ENCODE measurements at places on chromosomes 13 and 19.
A peak's percentile ranks its signal among the peaks of the same experiment; 100 is the strongest.

GRCh38 chr19:45137179-45137761 lies 23.5 kb downstream of the NKPD1 start:
- DNase-seq, result no peak

DNA sequence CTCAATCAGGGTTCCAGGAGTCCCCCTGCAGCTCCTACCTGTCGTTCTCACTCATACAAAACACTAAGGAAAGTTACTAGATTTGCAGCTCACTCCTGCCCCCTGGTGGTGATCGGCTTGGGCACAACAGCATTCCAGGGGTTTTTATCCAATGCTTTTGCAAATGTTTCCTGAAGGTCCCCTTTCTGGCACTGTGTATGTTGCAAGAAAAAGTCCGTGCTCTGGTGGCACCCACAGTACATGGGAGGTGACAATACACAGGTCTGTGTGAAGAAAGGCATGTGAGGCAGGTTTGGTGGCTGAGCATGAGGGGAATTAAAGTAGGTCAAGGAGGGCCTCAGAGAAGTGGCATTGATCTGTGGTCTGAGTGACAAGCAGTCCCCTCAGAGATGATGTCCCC lies 8.6 kb upstream of the TYK2 start:
- DNase-seq, result peak; percentile 60

DNA sequence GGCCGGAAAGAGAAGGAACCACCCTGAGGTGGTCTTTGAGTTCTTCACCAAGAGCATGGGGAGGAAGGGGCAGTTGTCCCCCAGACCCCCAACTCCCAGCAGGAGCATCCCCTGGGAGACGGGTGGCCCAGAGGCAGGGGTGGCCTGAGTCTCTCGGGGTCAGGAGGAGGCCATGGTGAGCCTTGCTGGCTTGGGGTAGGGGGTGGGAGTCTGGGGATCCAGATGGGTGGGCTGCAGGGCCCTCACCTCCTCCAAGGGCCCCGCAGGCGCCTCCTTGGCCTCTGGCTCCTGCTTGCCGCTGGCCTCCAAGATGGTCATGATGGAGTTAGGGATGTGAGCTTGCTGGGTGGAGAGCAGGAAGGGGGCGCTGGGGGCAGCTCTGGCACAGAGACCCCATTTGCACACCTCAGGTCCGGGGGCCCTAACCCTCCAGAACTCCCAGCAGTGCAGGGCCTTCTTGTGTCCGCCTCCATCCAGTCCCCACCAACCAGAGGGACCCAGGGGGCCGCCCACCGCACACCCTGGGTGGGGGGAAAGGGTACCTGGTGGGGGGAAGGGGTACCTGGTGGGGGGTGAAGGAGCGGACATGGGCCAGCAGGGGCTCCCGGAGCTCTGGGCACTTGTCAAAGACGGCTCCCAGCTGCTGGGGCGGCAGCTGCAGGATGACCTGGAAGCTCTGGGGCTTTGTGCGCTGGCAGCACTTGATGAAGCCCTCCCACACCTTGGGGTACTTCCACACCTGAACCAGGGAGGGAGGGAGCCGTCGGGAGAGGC lies 1.3 kb upstream of the RSPH6A start:
- no peak for DNase-seq

DNA sequence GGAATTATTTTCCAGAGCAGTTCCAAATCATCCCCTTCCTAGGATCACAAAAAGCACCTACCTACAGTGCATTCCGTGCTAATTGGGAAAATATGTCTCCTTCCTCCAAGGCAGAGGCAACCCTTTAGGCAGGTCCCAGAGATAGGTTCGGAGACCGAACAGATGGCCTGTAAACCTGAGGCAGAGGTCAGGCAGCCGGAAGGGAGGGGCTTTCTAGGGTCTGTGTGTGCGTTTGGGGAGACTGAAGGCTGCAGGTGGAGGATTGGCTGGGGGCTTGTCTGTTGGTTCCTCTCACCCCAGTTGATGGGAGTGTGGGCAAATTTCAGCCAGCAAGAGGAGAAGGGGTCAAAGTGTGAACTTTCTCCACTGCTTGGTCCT lies 7.1 kb downstream of the KCNN4 start:
- DNase-seq, result no peak

Data from stimulated activated CD8-positive, alpha-beta memory T cell treated with anti-CD3 and anti-CD28 coated beads, Interleukin-4, amount 100 ng/mL, for 4 hours (primary cell).